ENCODE measurements at places on chromosomes 11 and 22.

DNA sequence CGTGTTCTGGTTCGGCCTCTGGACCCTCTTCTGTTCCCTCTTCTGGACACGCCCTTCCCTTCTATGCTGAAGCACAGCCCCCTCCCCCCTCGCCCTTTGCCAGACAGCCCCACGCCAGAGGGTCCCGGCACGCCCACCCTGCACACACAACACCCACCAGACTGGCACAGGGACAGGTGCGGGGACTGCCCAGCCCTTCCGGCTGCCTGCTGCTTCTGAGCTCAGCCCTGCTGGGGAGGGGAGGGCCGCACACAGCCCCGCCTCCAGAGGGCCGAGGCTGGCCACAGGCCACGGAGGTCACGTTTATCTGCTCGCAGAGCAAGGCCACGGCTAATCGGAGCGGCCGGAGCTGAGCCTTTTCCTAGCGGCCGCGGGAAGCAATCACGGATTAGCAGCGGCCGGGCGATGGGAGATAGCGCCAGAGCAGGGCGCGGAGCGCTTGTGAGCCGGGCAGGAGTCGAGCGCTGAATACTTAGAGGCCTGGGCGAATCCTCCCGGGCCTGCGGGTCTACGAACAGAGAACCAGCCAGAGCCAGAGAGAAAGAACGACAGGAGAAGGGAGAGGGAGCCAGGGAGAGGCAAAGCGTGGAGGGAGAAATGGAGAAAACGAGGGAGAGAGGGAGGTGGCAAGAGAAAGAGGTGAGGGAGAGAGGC is 21.5 kb downstream of the OTUB1 start:
- DNase-seq: no peak

GRCh38 chr11:73271936-73272679 is at the start of gene P2RY6:
TSS of gene P2RY6 (plus strand) at chr11:73272338. CDS start at chr11:73296519, 24,181 bp downstream.
- DNase-seq: no peak

DNA sequence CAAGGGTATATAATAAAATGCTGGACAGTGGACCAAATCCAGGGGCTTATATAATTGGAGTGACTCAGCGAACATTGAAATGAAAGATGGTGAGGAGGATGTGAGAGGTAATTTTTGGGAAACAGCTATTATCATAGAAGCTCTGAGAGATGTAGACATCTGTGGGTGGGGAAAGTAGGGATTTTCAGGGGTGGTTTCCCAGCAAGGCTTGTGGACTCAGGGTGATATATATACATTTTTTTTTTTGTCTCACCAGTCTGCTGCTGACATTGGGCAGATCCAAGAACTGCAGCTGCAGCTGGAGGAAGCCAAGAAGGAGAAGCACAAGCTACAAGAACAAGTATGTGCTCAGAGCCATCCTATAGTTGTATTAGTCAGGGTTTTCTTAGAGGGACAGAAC is 208.1 kb downstream of the MYO18B start:
- DNase-seq: no peak

- no peak for DNase-seq
Measured at GRCh38 chr11:128548649-128549255, 38.6 kb downstream of the ETS1 start.

DNA sequence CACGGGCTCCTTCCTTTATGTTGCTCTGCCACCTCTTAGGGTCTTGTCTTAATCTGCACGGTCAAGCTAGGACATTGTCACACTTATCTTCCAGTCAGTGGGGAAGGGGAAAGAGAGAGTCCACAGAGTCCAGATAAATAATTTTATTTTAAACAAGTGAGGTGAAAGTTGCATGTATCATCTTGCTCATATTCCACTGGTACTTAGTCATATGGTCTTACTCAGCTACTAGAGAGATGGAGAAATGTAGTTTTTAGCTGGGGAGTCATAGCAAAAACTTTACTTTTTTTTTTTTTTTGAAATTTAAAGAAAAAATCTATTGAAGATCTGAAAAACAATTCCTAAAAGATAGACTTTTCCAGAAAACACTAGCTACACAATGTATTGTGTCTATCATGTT is 29.0 kb downstream of the PDE3B start:
- DNase-seq: no peak

GRCh38 chr11:60349990-60350389 is 22.9 kb downstream of the MS4A6E start:
- no peak for DNase-seq

DNA sequence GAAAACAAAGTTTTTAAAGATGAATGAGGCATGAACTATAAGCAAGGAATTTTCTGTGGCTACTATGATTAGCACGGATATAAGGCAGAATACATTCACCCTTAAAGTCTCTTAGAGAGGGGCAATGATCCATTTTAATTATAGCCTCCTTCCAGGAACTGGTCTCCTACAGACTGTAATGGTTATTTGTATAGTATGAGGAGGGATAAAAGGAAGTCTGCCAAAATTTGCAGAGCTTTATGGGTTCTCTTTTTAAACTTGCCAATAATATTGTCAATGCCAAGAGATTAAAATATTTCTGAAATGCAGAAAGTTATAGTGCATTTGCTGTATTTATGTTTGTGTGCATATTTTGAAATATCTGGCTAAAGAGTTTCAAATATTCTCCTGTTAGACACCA is 271.4 kb upstream of the LUZP2 start:
- no peak for DNase-seq

- DNase-seq: peak; percentile 55
Measured at GRCh38 chr22:21707677-21708076, 27.9 kb downstream of the YPEL1 start.

GRCh38 chr11:111660822-111661221 is 58.6 kb downstream of the SIK2 start:
- DNase-seq: no peak

- no peak for DNase-seq
Measured at GRCh38 chr11:75594211-75594610, 32.2 kb downstream of the SERPINH1 start.

DNA sequence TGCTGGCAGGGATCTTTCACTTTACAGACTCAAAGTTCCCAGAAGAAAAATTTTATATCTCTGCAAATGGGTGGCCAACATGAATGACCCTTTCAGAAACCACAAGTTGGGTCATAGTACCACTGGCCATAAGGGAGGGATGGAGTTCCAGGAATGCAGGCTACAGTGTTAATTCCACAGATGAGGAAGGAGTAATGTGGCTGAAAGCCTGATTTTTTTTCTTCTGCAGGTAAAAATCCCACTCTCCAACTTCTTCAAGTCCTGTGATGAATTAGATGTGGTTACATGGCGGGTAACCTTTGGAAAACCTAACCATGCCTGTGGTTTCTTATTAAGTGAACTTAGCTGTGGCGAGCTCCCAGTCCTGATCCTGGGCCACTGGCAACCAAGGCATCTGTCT is 103.2 kb downstream of the SLC1A2 start:
- no peak for DNase-seq

DNA sequence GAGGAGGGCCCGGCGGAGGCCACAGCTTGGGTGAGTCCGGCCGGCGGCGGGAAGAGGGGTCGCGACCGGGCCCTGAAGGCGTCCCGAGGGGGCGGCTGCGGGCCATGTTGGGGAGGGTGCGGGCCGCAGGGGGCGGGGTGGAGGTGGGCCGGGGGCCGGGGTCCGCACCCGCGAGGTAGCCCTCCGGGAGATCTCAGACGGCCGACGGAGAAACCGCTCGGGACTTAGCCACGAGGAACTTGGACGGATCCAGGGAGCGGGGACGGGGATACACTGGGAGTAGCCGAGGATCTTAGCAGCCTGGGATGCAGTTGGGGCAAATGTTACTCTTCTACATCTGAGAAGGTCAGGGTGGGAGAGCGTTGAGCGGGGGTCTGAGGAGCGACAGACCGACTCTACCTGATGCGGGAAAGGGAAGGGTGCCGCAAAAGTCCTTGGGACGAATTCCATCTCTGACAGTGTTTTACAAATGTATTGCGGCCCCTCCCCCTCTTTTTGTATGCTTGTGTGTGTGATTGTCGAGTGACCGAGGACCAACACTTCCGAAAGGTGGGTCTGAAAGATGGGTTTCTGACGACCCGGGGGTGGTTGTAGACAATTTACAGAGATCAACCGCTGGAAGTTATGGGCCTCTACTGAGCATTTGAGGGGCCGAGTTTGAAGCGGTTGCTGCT is 658 bp downstream of the STIP1 start:
- no peak for DNase-seq

DNA sequence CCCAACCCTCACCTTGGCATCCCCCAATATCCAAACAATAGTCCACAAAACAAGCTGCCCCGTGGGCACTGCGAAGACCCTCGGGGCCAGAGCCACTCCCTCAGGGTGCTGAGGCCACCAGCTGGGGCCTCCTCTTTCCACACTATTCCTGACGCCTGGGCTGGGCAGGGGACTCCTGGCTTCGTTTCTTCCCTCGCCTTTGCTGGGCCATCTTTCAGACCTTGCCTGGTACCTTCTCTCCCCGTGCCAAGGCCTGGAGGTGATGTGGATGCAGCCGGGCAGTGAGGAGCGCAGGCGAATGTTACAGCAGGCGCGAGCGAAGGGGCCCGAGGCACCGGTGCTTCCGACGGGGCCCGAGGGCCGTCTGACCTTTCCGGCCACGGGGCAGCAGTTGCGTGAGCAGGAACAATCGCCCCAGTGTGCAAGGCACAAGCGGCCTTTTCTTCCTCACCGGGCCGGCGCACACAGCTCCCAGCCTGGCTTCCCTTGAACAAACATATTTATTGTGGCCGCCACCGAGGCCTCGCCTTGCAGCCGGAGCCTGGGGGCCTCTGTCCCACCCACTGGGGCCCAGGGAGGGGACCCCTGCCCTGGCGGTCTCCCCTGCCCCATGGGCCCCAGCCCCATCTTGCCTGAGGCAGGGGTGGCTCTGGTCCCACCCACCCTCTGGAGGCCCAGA is 32.6 kb upstream of the KCNQ1OT1 start:
- DNase-seq: no peak

- DNase-seq: no peak
Measured at GRCh38 chr11:96335388-96335787, 7.6 kb downstream of the MAML2 start.

DNA sequence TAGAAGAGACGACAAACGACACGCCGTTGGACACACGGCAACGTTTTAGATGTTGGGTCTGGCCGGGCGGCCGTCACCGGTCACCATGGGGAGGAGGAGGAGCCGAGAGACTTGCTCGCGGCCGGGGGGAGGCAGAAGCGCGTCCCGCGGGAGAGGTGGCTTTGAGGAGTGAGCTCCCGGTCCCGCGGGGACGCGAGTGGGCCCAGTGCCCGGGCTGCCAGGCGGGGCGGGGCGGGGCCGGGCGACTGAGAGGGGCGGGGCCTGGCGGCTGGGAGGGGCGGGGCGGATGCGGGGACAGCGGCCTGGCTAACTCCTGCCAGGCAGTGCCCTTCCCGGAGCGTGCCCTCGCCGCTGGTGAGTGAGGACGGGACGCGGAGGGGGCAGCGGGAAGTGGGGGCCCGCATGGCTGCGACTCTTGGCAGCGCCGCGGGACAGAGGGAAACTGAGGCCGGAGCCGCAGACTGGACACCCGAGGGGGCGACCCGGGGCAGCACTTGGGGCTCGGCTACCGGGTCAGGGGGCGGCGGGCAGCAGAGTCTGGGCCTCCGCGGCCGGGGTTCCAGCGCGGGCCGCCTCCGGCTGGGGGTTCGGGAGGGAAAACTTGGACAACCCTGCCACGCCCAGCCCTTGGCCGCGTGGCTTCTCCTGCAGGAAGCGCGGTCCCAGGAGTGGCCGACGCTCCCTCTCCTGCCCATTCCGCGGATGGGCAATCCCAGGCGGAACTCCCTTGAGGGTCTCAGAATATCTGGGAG is at the start of gene TSPO:
TSS of gene TSPO (plus strand) at position 309 of the 752 bp plus-strand sequence. CDS start 7,680 bp downstream, outside the sequence.
- DNase-seq: peak; percentile 55

DNA sequence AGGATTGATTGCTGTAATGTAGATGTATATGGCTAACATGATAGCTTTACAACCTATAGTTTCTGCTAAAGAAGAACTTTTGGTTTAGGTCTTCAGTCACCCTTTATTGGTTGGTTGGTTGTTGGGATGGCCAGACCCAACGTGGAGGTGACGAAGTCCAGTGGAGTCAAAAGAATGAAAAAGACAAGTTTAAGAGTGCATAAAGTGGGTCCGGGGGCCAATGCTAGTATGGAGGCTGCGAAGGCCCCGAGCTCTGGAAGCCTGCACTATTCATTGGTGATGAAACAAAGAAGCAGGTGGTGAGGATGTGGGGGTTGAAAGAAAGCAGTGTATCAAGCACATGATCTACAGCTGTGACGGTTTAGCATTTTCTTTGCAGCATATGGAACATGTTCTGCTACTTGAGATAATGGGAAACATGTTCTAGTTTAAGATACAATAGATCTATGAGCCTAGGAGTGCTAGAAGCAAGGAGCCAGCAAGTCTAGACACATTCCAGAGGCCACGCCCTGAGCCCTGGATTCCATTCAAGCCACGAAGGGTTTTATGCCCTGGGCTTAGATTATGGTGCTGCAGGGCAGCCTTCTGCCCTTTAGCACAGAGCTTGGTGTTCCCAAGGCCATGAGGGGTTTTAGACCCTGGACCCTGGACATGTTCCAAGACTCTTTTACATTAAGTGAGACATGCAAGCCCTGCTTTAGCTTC is 6.3 kb downstream of the TCP11L1 start:
- DNase-seq: no peak

DNA sequence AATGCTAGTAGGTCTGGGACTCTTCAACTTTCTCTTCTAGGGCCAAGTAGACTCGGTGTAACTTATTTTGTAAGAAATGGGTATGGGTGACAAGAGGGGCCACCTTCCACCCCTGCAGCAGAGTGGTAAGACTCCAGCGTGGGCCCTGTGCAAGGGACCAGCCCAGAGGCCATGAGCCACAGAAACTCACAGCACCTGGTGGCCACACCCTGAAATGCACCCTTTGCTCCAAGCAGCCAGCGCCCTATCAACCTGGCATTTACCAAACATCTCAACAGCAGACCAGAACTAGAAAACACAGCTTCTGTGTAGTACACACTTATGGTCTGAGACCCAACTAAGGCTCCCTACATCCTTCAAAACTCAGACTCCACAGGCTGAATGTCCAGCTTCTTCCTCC is 5.7 kb downstream of the CDCA5 start:
- peak; percentile 54 for DNase-seq

GRCh38 chr11:1515082-1516060 is 28.8 kb upstream of the MOB2 start:
- peak; percentile 80 for DNase-seq

DNA sequence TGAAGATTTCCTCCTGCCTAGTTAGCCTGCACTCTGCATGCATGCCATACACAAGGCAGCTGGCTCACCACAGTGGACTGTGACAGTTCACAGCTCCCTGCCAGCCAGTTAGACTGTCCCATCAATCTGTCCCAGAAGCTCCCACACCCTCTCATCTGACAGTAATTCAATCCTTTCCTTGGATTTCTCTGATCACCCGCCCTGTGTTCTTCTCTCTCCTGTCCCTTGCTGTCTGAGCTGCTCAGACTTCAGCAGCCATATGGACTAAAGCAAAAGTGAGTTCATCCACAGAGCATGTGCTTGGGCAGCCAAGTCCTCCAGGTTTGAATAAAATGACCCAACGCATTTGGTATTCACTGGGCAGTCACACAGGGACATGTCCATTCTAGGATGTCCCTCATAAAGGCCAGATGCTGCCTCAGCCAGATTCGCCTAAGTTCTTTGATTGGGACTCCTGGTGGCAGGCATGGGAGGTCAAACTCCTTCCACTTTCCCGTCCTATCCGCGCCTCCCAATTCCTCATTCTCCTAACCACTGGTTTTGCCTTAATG is 54.5 kb upstream of the ZBTB44 start:
- no peak for DNase-seq

GRCh38 chr11:61480994-61481335 is 27.6 kb upstream of the LRRC10B start:
- peak; percentile 86 for DNase-seq

Data from D721Med (cell line).